NCI-H774 (cell line): ENCODE measurements at places on chromosomes 3 and 15.
A peak's percentile ranks its signal among the peaks of the same experiment; 100 is the strongest.

GRCh38 chr3:149572796-149573414, 84.9 kb downstream of the WWTR1 start:
- DNase-seq = no peak

- DNase-seq = no peak
Observed at GRCh38 chr15:70054366-70054765, 43.4 kb downstream of the TLE3 start.

DNA sequence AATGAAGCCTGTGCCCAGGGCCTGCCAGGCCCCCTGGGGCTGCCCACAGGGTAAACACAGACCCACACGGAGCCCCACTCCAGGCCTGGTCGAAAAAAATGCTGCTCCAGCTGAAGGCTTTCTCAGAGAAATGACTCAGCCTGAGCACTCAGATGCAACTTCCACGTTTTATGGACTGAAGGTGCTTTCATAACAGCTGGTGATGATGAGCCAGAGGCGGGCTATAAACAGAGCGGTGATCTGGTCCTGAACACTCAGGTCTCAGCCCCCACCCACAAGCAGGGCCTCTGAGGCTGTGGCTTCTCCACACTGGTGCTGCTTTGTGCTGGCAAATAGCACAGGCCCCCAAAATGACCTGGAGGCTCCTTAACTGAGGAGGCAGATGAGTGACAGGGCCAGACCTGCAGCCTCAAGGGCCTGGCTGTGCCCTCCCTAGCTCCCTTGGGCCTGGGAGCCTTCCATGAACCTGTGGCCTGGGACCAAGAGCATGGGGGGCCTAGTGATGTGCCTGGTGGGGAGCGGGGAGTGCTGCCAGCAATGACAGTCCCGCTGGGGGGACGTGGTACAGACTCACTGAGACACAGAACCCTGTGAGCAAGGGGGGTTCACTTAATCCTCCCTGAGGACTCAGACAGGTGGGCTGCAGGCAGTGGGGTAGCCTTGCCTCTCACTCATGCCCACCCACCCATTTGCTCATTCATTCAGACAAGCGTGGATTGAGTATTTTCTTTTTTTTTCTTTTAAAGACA, 23.0 kb upstream of the FURIN start:
- no peak for DNase-seq

GRCh38 chr15:37481126-37481525, 380.8 kb upstream of the MEIS2 start:
- DNase-seq = no peak

- no peak for DNase-seq
Observed at GRCh38 chr3:190016966-190017365, 103.7 kb downstream of the P3H2 start.

GRCh38 chr15:66110864-66111263, 142.7 kb downstream of the MEGF11 start:
- DNase-seq = no peak

- DNase-seq = no peak
Observed at GRCh38 chr3:47536967-47537366, 23.5 kb upstream of the ELP6 start.

DNA sequence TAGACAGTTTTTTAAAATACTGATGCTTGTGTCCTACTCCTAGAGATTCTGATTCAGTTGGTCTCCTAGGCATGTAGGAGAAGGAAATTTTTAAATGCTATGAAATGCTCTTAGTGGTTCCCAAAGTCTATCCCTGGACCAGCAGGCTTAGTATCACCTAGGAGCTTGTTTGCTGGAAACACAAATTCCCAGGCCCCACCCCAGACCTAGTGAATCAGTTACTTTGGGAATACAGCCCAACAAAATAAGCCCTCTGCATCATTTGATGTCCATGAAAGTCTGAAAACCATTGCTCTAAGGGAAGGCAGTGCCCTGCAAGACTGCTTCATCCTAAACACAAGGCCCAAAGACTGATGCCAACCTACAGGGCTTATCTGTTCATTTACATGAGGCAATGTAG, 36.3 kb downstream of the CCNL1 start:
- DNase-seq = no peak

DNA sequence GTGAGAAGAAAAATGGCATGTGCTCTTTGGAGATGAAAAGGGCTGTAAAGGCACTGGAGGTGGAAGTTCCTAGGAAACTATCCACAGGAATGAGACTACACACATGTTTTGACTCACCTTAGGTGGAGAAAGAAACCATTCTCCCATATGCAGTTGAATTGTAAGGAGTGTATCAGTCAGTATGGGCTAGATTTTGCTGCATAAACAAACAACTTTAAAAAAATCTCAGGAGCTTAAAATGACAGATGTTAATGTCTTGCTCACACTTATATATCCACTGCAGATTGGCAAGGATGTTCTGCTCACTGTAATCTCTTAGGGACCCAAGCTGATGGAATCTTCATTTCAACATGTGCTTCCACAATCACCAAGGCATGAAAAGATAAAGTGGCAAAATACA, 25.6 kb downstream of the RPL22L1 start:
- DNase-seq = no peak

DNA sequence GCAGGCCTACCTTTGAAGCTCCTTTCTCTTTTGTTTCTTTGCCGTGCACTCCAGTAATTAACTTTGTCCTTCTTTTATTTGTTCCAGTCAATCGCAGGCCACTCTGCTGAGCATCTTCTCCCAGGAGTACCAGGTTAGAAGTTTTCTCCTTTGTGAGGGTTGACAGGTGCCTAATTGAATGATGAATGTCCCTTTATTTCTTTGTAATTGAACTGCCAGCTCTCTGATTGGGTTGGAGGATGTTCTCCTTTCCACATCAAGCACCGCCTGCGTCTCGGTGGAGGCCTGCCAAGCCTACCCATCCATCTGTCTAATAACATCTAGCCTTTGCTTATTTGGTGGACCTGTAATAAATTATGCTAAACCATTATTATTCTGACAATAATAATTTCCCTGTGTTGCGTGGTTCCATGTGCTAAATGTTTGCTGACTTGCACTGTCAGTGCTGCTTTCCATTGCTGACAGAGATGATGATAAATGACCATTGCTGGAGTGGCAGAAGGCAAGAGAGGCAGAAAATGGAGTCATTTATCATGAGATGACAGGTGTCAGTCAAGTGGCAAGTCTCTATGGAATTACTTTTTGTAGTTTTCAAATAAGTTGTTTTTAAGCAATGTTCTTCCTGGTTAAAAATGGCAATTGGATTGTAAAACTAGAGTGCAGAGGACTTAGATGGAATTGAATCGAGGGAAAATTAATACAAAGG, 64.9 kb downstream of the CDIN1 start:
- peak; percentile 49 for DNase-seq

DNA sequence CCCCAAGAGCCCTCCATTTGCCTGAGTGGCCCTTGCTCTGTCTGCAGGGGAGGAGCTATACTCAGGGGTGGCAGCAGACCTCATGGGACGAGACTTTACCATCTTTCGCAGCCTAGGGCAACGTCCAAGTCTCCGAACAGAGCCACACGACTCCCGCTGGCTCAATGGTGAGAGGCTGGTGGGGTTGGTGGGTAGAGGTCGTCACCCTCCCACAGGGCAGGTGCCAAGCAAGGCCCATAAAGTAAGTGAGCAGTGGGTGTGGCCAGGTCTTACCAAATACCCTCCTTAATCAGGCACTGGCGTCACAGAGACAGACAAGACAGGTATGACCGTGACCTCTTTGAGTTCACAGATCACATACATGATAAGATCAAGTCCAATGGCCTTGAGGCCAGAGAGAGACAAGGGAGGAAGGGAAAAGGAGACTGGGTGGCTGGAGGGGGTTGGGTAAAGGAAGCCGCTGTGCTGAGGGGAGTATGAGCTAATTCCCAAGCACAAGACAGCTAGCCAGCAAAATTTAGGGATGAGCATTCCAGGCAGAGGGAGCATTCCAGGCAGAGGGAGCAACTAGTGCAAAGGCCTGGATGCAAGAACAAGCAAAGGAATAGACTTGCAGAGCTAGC, 2.5 kb downstream of the SEMA3B start:
- no peak for DNase-seq

GRCh38 chr15:49721091-49721490, 100.2 kb downstream of the DTWD1 start:
- DNase-seq = no peak

GRCh38 chr3:121473001-121473400, 72.8 kb downstream of the POLQ start:
- DNase-seq = no peak

DNA sequence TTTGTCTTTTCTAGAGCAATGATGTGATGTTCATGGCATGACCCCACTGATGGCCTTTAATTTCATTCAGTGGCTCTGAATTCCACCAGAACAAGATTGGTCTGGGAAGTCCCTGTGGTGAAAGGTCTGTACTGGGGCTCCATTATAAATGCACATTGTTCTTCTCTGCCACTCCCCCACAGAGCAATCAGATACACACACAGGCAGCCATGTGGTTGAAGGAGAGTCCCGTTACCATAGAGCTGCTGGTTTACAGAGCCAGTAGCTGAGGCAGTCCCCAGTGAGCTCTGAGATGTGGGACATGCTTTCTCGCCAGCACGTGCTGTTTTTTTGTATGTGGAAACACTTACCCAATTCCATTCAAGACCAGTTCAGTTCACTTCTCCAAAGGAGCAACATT, 172.7 kb upstream of the TRIM42 start:
- DNase-seq = peak; percentile 20

GRCh38 chr3:187102073-187102634, 37.1 kb downstream of the RPL39L start:
- DNase-seq = no peak

GRCh38 chr3:73326396-73326795, 264.9 kb downstream of the EBLN2 start:
- no peak for DNase-seq

DNA sequence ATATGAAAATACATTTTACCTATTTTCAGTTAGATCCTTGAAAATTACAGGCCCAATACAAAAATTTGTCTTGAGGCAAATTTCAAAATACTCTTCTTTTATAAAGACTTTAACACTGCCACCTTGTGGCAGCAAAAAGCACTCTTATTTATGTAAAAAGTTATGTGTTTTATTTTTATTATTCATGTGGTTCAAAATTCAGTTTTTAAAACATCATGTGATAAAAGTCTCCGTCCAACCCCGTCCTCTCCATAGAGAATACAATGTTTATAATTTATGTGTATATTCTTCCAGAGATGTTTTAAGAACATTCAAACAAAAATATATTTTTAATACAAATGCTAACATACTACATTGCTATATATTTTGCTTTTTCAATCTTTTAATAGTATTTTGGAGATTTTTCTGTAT, 36.9 kb upstream of the TRIM59 start:
- DNase-seq = peak; percentile 53

GRCh38 chr15:74857671-74858368, 14.9 kb upstream of the ULK3 start:
- no peak for DNase-seq

GRCh38 chr3:9916734-9917680, at the start of gene IL17RC:
IL17RC (plus strand) TSS chr3:9917098; CDS start chr3:9917316, 218 bp downstream.
- peak; percentile 57 for DNase-seq

GRCh38 chr3:171329746-171330145, 130.5 kb downstream of the TNIK start:
- no peak for DNase-seq

DNA sequence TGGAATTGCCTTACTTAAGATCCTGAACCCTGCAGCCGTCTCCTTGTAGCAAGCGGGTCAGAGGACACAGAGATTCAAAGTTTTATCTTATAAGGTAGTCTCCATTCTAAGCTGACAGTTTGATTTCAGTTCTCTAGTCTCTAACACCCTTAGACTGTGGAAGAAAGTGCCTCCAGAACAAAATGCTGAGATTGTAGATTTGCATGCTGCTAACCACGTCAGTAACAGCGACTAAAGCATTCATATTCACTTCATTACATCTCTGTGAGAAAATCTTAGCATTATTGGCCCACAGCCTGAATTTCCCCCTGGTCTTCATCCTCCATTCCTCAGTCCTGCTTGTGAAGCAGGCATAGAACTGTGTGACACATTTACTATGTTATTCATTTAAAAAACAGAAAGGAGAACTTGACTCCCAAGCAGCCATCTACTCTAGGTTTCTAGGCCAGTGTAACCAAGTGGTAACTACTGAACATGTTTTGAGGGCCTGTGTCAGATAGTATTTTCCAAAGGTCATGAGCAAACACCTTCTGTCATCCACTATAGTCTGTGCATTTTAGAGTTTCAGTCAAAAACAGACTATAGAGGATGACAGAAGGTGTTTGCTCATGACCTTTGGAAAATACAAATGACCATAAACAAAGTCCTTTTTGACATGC, 27.4 kb downstream of the ARIH2 start:
- no peak for DNase-seq

DNA sequence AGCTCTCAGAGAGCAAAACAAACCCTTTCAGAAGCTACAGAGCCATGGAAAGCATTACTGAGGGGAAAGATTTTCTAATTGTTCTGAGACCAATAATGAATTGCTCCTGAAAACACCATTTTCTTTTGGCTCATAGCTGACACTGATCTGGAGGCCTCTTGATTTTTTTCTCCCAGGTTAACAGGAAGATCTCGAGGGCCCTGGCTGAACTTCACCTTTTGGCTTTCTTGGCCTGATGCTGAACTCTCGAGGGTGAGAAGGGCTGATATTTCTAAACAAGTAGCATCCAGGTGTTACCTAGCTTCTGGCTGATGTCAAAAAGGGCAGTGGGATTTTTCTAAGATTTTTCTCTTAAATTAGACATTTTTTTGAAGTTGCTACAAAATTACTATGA, 19.9 kb upstream of the NFKBIZ start:
- DNase-seq = no peak

GRCh38 chr3:134348524-134348923, 25.7 kb downstream of the AMOTL2 start:
- no peak for DNase-seq

DNA sequence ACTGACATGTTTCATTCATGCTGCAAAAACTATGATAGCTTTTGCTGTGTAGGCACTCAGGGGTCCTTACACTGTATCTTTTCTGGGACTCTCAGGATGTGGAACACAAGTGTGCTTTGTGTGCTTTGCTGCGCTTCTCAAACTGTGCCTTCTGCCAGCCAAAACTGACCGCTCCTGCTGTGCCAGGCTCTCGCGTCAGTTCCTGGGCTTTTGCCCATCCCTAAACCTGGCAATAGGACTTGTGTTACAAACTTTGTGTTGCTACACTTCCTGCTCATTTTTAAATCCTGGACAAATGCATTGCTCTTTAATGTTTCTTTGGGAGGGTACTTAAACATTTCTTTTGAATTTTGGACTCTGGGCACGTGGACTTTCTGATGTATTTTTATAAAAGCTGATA, 60.3 kb downstream of the DIPK2A start:
- DNase-seq = no peak

- no peak for DNase-seq
Observed at GRCh38 chr15:85439996-85440395, 59.6 kb downstream of the AKAP13 start.

GRCh38 chr3:167653760-167654159, at the start of gene WDR49:
WDR49 (minus strand) TSS chr3:167653942; CDS start chr3:167653425, 517 bp downstream.
- DNase-seq = peak; percentile 88

DNA sequence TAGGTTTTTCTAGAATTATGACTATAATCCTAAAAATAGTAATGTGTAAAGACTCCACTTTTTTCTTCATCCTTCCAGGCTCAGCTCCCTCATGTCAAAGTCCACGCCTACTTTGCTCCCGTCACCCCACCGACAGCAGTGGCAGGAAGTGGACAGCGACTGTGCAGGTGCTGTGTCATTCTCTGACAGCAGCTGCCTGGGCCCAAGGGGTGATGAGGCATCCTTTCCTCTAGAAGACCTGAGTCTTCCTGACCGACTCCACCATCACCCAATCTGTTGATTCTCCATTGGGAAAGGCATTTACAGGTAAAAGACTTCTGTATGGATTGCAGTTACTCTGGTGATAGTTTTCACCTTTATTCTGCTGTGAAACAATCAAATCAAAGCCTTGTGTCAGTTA, 54.8 kb downstream of the UBP1 start:
- no peak for DNase-seq

GRCh38 chr3:197430502-197430901, 125.3 kb downstream of the BDH1 start:
- DNase-seq = no peak

- DNase-seq = no peak
Observed at GRCh38 chr3:48402907-48403306, 27.0 kb downstream of the PLXNB1 start.
